D341Med (cell line): ENCODE measurements at places on chromosomes 16 and 17.
A peak's percentile ranks its signal among the peaks of the same experiment; 100 is the strongest.

DNA sequence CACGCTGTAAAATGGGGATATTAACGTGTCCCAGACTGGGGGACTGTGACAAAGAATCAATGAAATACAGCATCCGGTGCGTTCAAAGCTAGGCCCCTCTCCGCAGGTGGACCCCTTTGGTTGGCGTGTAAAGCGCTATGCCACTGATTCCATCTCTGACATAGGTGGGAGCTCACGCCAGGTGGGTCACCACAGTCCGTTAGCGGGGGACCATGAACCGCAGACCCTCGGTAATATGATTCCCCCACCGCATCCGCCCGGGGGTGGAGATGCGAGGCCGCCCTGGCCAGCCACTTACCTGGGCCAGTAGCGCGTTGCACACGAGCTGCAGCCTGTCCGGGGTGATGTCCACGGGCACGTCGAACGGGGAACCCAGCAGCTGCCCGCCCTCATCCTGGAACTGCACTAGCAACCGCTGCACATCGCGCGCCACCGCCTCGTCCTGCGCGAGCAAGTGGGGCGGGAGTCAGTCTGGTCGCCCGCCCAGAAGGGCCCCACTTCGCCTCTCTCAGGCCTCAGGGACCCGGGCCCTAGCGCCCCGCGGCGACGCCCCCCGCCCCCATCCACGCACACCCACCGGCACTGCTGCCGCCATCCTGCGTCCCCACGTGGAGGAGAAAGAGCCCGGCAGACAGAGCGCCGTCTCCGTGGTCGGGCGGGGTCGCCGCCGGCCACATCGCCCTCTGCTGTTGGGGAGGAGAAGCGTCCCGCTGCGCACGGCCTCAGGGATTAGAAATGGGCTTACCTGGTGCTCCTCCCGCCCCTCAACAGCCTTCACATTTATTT, at the start of gene NLE1:
Gene NLE1, minus strand, starts transcription at position 623 of the 786 bp plus-strand sequence. Its CDS starts 28 bp downstream, at position 595.
- peak; percentile 99 for DNase-seq

GRCh38 chr16:84575914-84576313, 42.0 kb downstream of the COTL1 start:
- no peak for DNase-seq

DNA sequence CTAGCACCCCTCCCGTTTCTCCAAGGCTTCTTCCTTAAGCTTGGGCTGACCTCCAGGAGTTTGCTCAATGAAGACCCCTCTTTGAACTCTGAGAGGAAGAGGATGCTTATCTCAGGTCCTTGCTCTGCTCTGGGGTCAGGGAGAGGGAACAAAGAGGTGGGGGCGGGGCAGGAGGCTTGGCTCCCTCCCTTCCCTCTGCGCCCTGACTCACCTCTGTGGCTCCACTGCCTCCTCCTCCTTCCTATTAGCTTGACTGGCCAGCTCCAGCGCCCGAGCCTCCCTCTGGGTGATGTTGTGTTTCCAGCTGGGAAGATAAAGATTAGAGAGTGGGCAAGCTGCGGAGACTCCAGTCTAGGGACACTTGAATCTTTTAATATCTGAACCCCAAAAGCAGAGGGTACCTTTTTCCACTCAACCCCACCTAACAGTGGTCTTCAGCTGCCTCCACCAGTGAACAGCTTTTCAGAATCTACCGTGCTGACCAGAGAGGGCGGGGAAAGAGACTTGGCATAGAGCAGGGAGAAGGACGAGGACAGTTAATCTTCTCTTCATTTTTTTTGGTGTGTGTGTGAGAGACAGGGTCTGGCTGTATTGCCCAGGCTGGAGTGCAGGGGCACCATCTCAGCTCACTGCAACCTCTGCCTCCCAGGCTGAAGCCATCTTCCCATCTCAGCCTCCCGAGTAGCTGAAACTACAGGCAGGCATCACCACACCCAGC, 6.7 kb downstream of the GIP start:
- DNase-seq = no peak

GRCh38 chr16:49952386-49952785, 72.6 kb upstream of the CNEP1R1 start:
- DNase-seq = no peak

GRCh38 chr17:73315471-73315870, 3.7 kb upstream of the CDC42EP4 start:
- no peak for DNase-seq

- peak; percentile 86 for DNase-seq
Observed at GRCh38 chr17:75105126-75106080, 4.4 kb upstream of the ARMC7 start.
